NCI-H345 (cell line): ENCODE measurements at places on chromosomes 5 and 9.

- DNase-seq = no peak
Measured at GRCh38 chr5:65831276-65831675, 95.1 kb upstream of the ERBIN start.

DNA sequence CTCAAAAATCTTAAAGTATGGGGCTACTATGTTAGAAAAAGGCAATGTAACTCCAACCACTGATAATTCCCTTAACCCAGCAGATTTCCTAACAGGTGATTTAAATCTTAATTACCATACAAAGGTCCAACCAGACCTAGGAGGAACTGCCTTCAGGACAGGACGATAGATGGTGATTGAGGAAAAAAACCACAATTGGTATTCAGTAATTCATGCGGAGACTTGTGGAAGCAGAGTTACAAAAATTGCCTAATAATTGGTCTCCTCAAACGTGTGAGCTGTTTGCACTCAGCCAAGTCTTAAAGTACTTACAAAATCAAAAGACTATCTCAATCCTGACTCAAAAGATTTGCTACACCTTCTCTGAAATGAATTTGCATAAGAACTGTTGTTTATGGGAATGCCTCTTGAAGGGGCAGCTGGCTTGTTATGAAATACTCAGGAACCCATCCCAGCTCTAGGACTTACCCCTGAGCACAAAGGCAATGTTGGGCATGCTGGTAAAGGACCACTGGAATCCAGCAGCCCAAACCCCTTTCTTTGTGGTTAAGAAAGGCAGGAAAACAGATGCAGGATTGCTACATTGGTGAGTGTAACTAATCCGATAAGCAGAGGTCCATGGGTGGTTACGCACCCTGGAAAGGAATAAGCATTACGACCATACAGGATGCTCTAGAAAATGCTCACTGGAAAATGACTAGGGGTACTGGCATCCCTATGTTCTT, 26.7 kb upstream of the EPB41L4A start:
- DNase-seq = no peak

GRCh38 chr9:105392531-105392930, 55.3 kb upstream of the FSD1L start:
- DNase-seq = no peak

GRCh38 chr5:158117467-158118160, 258.7 kb upstream of the CLINT1 start:
- no peak for DNase-seq

DNA sequence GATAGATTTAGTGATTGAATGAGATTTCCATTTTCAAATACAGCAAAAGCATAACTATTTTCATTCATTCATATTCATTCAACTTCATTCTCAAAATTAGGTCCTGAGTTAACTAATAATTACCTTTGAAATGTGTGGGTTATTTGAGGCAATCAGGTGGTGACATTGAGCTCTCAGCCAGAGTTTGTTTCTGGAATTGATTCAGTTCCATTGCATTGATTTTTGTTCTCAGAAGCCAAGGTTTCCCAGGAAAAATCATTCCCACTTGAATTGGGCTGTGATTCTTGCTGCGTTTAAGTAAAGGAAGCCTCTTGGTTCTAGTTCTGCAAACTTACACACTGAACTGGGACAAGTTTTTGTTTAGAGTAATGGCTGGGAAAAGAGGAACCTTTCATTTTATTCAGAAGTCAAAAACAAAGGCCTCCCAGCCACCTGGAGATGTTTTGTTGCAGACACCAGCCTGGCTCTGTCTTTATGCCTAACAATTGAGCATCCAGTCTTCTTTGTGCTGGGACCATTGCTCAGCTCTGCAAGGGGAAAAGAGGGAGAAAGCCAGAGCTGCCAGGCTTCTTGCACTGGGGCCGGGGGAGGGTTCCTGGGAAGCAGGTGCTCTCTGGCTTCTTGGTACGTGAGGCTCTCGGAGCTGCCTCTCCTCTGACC, 198.6 kb downstream of the TRIO start:
- DNase-seq = no peak

- DNase-seq = no peak
Measured at GRCh38 chr5:170034231-170034630, 53.9 kb upstream of the INSYN2B start.

GRCh38 chr5:67106626-67107342, 89.8 kb downstream of the CD180 start:
- DNase-seq = no peak

DNA sequence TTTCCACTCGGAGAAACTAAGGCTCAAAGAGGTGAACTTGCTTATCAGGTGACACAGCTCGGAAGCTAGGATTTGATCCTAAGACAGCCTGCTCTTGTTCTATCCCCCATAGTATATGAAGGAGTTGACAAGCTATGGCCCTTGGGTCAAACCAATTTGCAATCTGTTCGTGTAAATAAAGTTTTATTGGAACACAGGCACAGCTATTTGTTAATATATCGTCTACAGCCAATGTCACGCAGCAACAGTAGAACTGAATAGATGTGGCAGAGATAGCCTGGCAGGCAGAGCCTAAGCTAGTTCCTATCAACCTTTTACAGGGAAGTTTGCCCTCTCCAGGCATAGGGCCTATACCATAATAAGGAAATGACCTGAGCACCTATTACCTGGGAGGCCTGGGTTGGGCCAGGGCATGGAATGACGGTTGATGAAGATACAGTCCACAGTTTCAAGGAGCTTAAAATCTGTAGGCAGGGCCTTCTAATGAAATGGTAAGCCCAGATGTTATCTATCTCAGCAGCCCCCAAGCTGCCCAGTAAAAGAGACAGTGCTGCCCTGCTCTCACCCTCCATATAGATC, 179.0 kb downstream of the TTLL11 start:
- DNase-seq = no peak

DNA sequence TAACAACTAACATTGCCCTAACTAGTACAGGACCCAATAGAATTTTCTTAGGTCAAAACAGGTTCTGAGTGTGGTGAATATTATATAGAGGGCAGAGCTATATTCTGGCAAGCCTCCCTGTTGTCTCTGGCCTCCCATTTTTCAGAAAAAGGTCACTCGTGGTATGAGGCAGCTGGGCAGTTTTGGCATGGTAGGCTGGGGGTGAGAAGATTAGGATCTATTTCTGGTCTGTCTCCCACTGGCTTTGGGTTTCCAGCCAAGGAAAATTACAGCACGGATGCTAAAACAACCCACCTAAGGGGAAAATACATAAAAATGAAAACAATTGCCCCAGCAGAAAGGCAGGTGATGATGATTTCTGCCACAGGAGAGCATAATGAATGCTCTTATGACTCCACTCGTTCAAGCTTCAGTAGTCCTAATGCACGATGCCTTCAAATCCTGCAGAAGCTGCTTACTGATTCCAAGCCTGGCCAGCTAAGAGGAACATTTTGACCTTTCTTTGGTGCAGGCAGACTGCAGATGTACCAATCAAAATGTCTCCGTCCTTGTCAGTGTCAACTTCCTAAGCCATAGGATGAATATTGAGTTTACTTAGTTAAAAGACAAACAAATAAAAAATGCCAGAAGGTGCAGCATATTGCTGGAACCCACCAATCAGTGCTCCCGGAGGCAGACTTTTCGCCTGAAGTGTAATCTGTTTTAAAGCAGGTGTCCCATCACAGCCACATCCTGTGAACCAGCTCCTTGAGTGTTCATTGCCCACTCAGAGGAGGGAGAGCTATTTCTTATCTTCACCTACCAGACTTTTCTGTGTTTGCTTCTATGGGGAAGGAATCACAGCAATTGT, 435.4 kb downstream of the ZSWIM6 start:
- DNase-seq = no peak

DNA sequence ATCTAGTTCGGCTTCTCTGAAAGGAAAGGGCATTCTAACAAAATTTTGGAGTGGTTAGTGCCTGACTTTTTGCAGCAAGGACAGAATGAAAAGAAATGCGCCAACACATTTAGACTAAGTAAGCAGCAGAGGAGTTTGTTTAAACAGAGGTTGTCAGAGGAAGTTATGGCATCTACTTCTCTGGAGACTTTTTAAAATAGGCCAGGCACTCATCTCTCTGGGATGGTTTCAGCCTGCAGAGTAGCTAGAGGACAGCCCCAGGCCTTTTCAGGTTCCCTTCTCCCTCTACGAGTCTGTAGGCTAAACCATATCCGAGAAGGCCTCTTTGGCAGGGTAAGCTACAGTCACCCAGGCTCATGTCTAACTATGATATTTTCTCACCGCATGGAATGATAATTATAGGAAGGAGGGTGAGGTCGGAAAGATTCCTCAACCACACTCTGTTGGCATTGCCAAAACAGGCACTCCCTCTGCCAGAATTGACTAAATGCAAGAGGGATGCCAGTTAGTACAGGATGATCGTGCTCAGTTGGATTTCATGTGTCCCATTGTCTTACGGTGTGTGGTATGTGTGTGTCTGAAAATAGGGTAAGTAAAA, 1.4 kb upstream of the CTXN3 start:
- DNase-seq = no peak

GRCh38 chr5:75330404-75330803, 6.6 kb upstream of the HMGCR start:
- no peak for DNase-seq

DNA sequence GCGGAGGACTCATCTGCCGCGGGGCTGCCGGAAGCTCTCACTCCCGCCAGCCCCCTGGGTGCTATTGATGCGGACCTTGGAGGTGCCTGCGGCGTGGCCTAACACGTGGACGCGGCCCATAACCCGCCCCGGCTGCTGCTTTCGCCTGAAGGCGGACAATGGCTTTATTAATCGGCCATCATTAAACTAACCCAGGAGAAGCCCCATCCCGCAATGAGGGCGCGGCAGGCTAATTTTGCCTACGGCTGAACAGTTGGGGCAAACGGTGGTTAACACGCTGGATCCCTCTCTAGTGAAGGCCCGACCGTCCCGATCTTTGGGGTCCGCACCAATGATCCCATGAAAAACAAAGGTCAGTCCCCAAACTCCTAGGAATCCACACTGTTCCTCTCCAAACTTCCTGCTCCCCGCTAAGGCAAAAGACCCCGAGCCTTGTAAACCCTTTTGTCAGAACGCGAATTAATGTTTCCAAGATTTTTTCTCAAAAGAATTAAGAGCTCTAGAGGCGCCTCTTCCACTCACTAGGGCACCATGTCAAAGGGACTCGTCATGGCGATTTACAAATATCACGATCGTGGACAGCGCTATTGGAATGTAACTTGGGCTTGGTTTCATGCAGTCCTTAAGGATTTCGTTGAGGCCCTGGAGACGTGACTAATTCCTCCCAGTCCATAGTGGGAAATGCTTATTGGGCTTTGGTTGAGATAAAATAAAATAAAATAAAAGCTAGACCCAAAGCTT, 193.1 kb downstream of the MEF2C start:
- no peak for DNase-seq

DNA sequence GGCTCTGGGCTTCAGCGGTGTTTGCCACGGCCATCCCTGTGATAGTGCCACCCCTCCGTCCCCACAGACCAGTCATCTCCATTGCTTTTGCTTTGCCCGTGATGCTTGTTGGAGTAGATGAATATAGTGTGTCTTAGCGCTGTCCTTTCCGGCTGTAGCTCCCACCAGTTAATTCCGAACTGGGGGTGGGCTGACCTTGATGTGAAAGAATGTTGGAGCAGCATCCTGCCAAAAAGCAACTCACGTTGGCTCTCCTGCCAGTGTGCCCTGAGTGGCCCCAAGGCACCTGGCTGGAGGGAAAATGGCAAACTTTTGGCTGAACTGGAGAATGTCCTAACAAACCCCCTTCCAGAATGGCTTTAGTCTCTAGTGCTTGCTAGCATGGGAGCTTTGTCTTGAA, 20.0 kb downstream of the CLTA start:
- DNase-seq = no peak

GRCh38 chr9:134413112-134413715, 87.0 kb downstream of the RXRA start:
- no peak for DNase-seq

DNA sequence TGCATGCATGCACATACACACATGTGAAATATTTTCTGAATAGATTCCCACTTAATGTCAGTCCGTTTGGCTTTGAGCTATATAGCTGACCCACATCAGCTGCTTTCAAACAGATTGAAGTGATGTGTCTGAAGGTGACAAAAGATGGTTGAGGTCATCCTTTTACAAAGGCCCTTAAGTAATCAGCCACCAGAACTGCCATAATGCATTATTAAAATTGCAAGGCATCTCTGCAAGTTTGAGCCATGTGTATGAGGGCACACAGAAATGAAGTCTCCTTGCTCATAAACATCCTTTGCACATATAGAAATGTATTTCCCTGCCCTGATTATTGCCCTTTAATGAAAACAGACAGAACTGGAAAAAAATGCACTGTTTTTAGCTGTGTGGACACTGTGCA, 1043.0 kb upstream of the C9orf72 start:
- no peak for DNase-seq

DNA sequence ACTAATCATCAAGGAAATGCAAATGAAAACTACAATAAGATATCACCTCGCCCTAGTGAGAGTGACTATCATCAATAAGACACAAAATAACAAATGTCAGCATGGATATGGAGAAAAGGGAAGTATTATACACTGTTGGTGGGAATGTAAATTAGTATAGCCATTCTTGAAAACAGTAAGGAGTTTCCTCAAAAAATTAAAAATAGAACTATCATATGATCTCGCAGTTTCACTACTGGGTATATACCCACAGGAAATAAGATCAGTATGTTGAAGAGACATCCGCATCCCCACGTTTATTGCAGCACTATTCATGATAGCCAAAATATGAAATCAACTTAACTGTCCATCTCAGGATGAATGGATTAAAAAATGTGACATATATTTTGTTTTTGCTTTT, 31.6 kb upstream of the STK32A start:
- no peak for DNase-seq

DNA sequence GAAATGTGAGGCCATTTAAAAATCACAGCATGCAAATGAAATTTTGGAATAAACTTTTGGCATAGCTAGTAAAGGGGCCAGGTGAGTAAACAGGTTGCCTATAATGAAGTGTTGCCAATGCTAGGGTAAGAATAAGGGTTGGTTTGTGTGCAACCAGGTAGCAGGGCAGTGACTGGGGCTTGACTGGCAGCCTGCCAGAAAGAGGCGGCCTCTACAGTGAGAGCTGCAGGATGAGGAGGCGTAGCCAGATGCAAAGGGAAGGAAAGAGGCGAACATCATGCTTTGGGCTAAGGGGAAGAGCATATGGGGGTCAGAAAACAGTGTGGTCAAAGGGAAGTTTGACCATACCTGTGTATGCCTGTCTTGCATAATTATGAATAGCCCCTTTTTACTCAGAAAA, 70.6 kb downstream of the MAST4 start:
- peak; percentile 84 for DNase-seq

- DNase-seq = no peak
Measured at GRCh38 chr5:145554399-145554798, 280.7 kb downstream of the PRELID2 start.
